ENCODE measurements at places on chromosomes 11 and 22. TPM values are rescaled to one million over a fixed set of nuclear protein-coding genes. Genes with fewer than 3 reads are reported as not detected.
A peak's percentile ranks its signal among the peaks of the same experiment; 100 is the strongest.

DNA sequence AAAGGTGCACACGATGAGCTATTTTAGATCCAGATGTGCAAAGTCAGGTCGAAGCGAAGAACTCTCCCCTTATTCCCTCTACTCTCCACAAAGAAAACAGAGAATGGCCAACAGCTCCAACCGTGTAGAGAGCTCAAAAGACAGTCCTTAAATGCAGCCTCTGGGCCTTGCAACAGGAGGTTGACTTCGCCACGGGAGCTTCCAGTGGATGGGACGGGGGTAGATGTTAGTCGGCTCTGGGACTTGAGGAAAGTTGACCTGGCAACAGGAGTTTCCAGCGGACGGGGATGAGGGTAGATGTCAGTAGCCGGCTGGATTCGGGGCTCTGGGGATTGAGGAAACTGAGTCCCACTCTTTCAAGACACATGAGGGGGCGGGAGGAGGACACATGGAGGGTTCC lies 450.4 kb downstream of the BRD1 start:
- DNase-seq = no peak
- H3K4me3 ChIP-seq = no peak overlapping the region
- H3K4me1 ChIP-seq = peaks cover 24% of the 10 kb centered on the region
- H3K27ac ChIP-seq = no peak overlapping the region

GRCh38 chr22:26565889-26566288 lies 24.0 kb downstream of the TPST2 start:
- DNase-seq = no peak
- no peaks in the 10 kb centered on the region for H3K27me3 ChIP-seq
- H3K36me3 ChIP-seq = peaks cover 6% of the 10 kb centered on the region
- no peak overlapping the region for H3K4me3 ChIP-seq

- no peak overlapping the region for H3K4me3 ChIP-seq
- H3K36me3 ChIP-seq = no peaks in the 10 kb centered on the region
- peaks cover 3% of the 10 kb centered on the region for H3K27me3 ChIP-seq
- DNase-seq = no peak
Measured at GRCh38 chr11:57574061-57574460, 6.6 kb upstream of the UBE2L6 start.

DNA sequence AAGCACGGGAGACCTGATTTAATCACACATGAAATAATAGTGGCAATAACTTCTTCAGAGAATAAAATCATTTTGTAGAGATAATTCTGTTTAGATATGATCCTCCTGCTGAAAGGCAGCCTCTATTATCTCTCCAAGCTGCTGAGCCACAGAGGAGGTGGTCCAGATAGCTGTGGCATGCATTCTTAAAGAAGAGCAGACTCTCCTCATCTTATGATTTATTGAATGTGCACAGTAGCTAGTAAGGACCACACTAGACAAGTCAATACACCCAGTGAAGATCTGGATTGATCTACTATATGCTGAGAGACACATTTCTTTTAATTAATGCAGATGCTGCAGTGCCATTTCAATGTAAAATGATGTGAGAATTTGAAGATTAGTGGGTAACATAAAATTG lies 552.9 kb upstream of the ANO3 start:
- H3K4me3 ChIP-seq = no peak overlapping the region
- no peaks in the 10 kb centered on the region for H3K27me3 ChIP-seq
- no peak overlapping the region for H3K27ac ChIP-seq
- no peak for DNase-seq
- H3K36me3 ChIP-seq = no peaks in the 10 kb centered on the region

- H3K4me3 ChIP-seq = no peak overlapping the region
- peaks cover 5% of the 10 kb centered on the region for H3K36me3 ChIP-seq
- no peak overlapping the region for H3K27ac ChIP-seq
- H3K27me3 ChIP-seq = no peaks in the 10 kb centered on the region
Measured at GRCh38 chr22:44942979-44943700, 66.7 kb downstream of the PHF21B start.

DNA sequence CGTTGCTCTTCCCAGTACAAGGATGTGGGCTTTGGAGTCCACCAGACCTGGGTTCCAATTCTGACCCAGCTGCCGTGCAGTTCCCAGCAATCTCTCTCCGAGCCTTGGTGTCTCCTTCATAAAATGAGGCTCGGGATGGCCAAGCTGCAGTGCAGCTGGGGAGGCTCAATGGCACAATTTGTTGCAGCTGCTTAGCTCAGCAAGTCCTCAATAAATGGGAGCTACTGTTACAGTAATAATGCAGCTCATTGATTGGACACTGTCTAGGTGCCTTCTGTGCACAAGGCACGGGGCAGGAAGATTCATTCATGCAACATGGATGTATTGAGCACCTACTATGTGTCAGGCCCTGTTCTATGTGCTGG lies 37.1 kb downstream of the SHISAL1 start:
- peak; percentile 4 for DNase-seq
- H3K27ac ChIP-seq = no peak overlapping the region
- no peaks in the 10 kb centered on the region for H3K36me3 ChIP-seq
- H3K4me3 ChIP-seq = no peak overlapping the region
- H3K4me1 ChIP-seq = peaks cover 29% of the 10 kb centered on the region
- H3K27me3 ChIP-seq = no peaks in the 10 kb centered on the region

DNA sequence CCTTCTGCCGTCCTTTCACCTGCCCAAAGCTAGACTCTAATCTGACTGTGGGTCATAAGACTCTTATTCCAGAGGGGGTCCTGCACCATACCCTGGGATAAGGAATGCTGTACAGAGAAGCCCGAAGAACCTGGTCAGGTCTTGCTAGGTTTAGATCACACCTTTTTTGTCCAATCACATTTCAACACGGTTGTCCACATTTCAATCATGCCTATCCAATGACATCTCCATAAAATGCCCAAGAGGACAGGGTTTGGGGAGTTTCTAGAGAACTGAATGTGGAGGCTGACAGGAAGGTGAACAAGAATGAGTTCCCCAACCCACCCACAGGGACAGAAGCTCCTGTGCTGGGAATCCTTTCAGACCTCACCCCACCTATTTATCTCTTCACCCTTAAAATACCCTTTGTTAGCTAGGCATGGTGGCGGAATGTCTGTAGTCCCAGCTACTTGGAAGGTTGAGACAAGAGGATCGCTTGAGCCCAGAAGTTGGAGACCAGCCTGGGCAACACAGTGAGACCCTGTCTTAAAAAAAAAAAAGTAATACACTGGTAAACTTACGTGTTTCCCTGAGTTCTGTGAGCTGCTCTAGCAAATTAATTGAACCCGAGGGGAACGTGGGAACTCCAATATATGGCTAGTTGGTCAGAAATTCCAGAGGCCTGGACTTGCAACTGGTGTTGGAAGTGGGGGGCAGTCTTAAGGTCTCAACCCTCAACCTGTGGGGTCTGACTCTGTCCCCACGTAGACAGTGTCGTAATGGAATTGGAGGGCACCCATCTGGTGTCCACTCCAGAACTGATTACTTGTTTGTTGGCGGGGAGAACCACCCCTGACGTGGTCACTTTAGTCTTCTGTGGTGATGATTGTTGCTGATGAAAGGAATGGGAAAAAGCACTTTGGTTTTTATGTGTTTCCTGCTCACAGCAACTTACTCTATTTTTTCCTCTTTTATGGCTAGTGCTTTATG lies 17.8 kb downstream of the TCIRG1 start:
- peak overlapping the region; percentile 80 for H3K27ac ChIP-seq
- peaks cover 3% of the 10 kb centered on the region for H3K4me1 ChIP-seq
- peaks cover 38% of the 10 kb centered on the region for H3K36me3 ChIP-seq
- no peaks in the 10 kb centered on the region for H3K27me3 ChIP-seq

Gene BRSK2
- total RNA-seq = 34.5 TPM

DNA sequence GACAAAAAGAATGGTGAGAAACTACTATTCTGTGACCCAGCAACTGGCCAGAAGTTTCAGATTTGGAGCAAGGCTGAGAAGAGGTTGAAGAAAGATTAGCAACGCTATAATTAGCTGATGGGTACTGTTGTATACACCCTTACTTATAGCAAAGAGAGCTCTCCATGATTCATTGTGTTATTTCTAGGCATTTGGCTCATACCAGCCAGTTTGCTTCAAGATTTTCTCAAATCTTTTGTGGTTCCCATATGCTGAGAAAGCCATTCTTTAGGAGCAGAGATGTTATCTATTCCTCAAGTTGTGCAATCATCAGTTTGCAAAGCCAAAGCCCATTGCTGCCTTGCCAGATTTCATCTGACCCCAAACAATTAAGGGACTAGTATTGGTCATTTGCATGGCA lies 179.4 kb downstream of the ETS1 start:
- H3K27ac ChIP-seq = no peak overlapping the region
- DNase-seq = no peak
- no peak overlapping the region for H3K4me3 ChIP-seq
- peaks cover 8% of the 10 kb centered on the region for H3K4me1 ChIP-seq

- H3K36me3 ChIP-seq = no peaks in the 10 kb centered on the region
- no peak overlapping the region for H3K27ac ChIP-seq
- H3K27me3 ChIP-seq = no peaks in the 10 kb centered on the region
- no peak overlapping the region for H3K4me3 ChIP-seq
- no peak for DNase-seq
Measured at GRCh38 chr11:131423688-131424087, 53.3 kb downstream of the NTM start.

Gene LMNTD2
- total RNA-seq = 6.0 TPM

DNA sequence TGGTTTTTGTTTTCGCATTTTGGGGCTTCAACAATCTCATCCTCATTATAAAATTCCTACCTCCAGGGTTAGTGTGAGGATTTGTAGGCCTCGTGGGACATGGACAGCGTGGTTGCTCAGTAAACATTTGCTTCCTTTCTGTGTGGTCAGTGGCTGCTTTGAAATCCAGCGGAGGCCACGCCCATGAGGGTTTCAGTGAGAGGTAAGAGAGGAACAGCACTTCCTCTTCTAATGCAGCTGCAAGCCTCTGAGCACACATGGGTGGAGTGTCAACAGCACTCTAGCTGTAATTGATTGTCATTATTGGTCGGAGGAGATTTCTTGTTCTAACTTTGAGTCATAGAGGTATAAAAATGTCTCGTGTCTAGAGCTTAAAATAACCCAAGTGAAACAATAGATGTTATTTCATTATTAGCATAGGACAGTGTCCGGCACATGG lies 6.0 kb upstream of the ARHGAP42 start:
- H3K4me3 ChIP-seq = no peak overlapping the region
- no peaks in the 10 kb centered on the region for H3K27me3 ChIP-seq
- DNase-seq = peak; percentile 50
- peaks cover 59% of the 10 kb centered on the region for H3K4me1 ChIP-seq
- peak overlapping the region; percentile 16 for H3K27ac ChIP-seq
- H3K36me3 ChIP-seq = no peaks in the 10 kb centered on the region

Gene MRGPRF
- total RNA-seq = 3.8 TPM

GRCh38 chr11:125091247-125091876 lies 20.1 kb downstream of the TMEM218 start:
- no peak overlapping the region for H3K4me3 ChIP-seq
- H3K27me3 ChIP-seq = no peaks in the 10 kb centered on the region
- H3K4me1 ChIP-seq = peaks cover 25% of the 10 kb centered on the region
- H3K27ac ChIP-seq = peak overlapping the region; percentile 64

DNA sequence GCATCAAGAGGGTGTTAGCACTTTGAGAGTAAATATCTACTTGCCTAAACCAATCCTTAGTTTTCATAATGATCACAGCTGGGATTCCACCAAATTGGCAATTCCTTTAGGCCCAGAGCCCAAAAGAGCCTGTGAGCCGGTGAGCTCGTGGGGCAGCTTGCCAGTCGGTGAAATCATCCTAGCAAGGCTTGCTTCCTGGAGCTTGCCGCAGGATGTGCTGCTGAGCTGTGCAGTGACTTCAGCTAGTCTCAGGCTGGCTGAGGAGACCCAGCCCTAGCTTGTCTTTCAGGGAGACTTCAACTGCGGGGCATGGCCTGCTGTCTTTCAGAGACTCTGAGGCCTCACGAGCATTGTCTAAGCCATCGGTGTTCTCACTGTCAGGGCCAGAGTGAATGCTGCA lies 73.6 kb upstream of the SUSD2 start:
- H3K27me3 ChIP-seq = no peaks in the 10 kb centered on the region
- DNase-seq = no peak
- H3K27ac ChIP-seq = no peak overlapping the region
- no peak overlapping the region for H3K4me3 ChIP-seq
- peaks cover 28% of the 10 kb centered on the region for H3K36me3 ChIP-seq

- H3K4me3 ChIP-seq = peak overlapping the region; percentile 15
- H3K4me1 ChIP-seq = peaks cover 64% of the 10 kb centered on the region
- no peak for DNase-seq
- H3K27ac ChIP-seq = peak overlapping the region; percentile 30
- H3K27me3 ChIP-seq = no peaks in the 10 kb centered on the region
Measured at GRCh38 chr11:88297863-88298262, 39.7 kb downstream of the CTSC start.

DNA sequence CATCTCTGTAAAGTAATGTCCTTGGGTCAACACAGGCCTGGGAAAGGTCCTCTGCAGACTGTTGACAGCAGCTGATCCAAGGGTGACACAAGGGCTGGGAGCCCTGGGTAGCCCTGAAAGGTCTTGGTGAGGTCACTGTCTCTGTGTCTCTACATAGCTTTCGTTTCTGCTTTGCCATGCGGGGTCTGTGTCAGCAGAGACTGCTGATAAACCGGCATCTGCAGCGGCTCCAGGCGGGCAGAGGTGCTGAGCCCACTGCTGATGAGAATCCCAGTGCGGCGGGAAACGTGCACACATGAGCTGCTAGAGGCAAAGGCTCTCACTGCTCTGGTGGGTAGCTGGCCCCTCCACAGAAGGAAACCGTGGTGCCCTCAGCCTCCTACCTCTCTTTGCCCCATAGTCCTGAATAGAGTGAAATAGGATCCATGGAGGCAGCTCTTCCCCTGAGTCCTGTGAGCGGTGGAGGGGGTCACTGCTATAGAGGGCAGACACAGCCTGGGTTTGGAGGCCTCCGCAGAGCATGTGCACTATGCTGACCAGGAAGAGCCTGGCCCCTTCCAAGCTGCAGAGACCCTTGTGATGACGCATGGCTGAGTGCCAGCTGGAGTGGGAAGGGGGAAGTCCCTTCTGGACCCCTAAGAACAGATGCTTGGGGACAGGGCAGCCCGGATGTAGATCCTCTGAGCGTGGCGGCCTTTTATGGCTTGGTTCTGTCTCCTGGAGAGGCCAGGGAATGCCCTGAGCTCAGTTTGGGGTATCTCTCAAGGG lies 17.8 kb upstream of the ST3GAL4 start:
- no peak overlapping the region for H3K27ac ChIP-seq
- H3K36me3 ChIP-seq = peaks cover 24% of the 10 kb centered on the region
- no peaks in the 10 kb centered on the region for H3K27me3 ChIP-seq
- DNase-seq = no peak
- H3K4me3 ChIP-seq = no peak overlapping the region

Gene FXYD2
- total RNA-seq = 1.4 TPM

DNA sequence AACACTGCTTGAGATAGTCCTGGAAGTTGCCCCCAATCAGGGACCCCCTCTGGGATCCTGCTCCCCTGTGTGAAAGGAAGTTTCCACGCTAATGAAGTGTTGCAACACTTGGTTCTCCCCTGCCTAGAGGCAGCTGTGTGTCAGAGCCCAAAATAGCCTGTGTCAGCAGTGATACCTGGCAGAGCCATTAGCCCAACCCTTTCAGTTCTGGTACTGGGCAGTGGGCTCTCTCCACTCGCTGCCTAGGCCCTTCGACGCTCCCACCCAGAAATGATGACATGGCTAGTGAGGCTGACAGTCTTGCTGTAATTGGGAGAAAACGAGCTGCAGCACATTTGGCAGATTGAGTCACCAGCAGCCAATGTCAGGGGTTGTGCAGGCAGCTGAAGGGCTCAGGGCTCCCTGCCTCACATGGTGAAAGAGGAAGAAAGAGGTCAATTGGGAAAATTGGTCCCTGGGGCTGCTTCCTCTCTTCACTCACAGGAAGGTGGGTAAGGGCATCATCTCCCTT lies 1.4 kb upstream of the NXF1 start:
- peak overlapping the region; percentile 72 for H3K27ac ChIP-seq
- DNase-seq = no peak
- H3K4me1 ChIP-seq = peaks cover 22% of the 10 kb centered on the region
- no peaks in the 10 kb centered on the region for H3K27me3 ChIP-seq
- H3K4me3 ChIP-seq = peak overlapping the region; percentile 98
- peaks cover 14% of the 10 kb centered on the region for H3K36me3 ChIP-seq
